ENCODE measurements at places on chromosomes 4 and X.
A peak's percentile ranks its signal among the peaks of the same experiment; 100 is the strongest.

- DNase-seq: no peak
Observed at GRCh38 chr4:92387459-92388069, 83.8 kb downstream of the GRID2 start.

DNA sequence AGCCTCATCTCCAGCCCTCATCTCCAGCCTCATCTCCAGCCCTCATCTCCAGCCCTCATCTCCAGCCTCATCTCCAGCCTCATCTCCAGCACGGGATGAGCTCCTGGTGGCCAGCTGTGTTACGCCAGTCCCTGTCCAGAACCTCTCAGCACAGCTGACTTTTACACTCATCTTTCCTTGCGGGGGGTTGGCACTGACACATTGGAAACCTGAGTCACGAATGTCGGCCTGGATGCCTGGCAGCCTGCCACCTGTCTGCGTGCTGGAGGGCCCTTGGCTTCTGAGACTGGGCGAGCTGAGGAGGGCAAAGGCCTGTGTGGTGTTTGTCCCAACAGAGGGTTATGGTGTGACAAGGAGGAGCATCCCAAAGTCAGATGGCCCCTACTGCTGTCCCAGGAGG, 66.1 kb upstream of the HGFAC start:
- DNase-seq: no peak

DNA sequence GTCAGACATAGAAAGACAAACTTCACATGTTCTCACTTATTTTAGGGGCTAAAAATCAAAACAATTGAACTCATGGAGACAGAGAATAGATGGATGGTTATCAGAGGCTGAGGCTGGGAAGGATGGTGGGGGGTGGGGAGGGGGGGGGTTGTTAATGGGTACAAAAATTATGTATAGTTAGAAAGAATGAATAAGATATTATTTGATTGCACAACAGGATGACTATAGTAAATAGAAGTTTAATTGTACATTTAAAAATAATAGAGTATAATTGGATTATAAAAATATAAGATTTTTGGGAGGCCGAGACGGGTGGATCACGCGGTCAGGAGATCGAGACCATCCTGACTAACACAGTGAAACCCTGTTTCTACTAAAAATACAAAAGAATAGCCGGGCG, 33.3 kb downstream of the CORIN start:
- no peak for DNase-seq

GRCh38 chr4:184756399-184756798, 22.5 kb upstream of the CENPU start:
- DNase-seq: no peak

DNA sequence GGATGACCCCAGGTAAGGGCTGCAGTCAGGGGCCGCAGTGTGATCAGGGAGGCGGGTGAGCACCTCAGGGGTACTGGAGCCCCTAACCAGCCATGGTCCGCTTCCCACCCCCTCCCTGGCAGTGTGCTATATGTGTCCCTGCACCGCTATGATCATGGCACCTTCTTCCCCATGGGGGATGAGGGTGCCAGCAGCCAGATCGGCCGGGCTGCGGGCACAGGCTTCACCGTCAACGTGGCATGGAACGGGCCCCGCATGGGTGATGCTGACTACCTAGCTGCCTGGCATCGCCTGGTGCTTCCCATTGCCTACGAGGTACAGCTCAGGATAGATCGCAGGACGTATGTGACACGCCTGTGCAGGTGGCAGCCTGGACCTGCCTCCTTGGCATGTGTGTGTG, 8.2 kb upstream of the ERAS start:
- no peak for DNase-seq

GRCh38 chr4:7960790-7961655, 21.4 kb upstream of the AFAP1 start:
- no peak for DNase-seq

- DNase-seq: no peak
Observed at GRCh38 chr4:144223149-144223548, 82.6 kb upstream of the GYPA start.

GRCh38 chrX:69313617-69314290, 148.5 kb upstream of the PJA1 start:
- DNase-seq: no peak

- no peak for DNase-seq
Observed at GRCh38 chrX:119696251-119696890, 3.4 kb upstream of the SEPTIN6 start.

DNA sequence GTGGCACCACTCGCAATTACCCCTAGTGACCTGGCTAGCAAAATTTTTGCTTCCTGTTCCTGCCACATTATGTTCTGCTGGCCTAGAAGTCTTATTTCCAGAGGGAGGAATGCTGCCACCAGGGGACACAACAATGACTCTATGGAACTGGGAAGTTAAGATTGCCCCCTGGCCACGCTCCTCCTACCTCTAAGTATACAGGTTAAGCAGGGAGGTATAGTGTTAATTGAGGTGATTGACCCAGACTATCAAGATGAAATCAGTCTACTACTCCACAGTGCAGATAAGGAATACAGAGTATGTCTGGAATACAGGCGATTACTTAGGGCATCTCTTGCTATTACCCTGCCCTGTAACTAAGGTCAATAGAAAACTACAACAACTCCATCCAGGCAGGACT, 48.8 kb upstream of the SMARCAD1 start:
- DNase-seq: no peak

DNA sequence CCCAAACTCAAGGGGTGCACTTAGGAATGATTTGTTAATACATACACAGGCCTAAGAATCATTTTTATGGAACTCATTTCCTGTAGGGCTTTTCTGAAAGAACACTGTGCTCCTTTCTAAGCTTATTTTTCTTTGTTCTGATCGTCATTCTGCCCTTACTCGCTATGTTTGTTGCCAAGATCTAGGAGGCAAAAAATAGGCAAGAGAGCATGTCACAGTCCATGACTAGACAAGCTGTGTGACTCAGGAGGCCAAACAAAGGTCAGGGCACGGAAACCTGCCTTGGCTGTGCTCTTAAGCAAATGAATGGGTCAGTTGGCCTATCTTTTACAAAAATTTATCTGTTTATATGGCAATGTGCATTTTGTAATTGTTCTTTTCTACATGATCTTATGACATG, 42.5 kb upstream of the C1GALT1C1 start:
- no peak for DNase-seq

GRCh38 chr4:42710329-42710728, 53.4 kb upstream of the ATP8A1 start:
- DNase-seq: no peak

GRCh38 chr4:163611784-163612445, 117.4 kb downstream of the TMA16 start:
- DNase-seq: no peak

- DNase-seq: peak; percentile 12
Observed at GRCh38 chr4:112604589-112604988, 32.1 kb downstream of the ZGRF1 start.

- no peak for DNase-seq
Observed at GRCh38 chr4:10582059-10582686, 102.4 kb downstream of the CLNK start.

DNA sequence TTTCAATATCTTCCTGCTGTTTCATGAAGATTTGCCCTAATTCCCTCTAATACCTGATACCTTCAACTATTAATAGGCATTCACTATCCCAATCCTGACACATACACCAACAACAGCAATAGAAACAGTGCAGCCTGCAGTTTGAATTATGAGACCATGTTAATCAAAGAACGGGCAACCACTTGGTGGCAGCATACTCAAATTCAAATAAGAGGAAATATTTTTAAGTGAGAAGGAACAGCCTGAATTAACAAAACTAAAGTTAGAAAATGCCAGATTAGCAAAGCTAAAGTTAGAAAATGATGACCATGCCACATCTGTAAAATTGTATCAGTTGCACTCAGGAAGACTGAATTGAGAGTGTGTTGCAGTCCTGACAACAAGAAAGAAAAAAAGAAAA, 204.9 kb downstream of the SMARCA1 start:
- no peak for DNase-seq

DNA sequence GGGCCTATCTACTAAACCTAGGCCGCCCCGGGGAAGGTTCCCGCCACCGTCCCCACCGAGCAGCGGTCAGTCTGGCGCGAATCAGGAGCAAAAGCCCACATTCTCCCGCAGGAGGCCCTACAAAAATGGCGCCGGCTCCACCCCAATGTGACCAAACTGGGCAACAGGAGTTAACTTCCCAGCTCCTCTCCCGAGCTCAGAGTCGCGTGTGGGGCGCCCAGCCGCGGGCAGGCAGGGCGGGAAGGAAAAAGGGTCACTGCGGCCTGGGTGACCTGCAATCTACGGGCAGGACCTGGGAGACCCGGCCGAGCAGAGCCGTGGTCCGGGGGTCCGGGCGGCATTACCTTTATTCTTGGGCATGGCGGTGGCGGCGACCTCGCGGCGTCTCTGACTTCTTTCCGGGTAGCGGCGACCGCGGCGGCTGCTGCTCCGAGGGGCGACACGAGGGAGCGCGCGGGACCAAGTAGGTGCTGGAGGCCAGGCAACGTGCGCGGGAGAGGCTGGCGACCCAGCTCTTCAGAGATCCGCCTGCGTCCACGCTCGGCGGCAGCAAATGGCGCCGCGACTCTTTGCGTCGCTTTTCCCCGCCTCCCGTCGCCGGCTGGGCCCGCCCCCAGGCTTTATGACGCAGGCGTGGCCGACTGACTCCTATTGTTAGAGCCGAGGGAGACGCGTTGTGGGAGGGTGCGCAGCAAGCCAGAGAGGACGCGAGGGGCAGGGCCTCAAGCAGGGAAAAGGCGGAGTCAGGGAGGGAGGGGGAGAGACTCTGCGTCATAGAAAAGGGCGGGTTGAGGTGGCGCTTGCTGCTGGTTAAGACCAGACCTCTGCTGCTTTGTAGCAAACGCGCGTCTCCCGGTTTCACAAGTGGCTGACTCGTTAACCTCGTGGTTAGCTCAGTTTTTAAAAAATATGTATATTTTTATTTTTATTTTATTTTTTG, at the start of gene EIF1AX:
Gene EIF1AX, minus strand, starts transcription at position 558 of the 940 bp plus-strand sequence. Its CDS starts 198 bp downstream, at position 360.
- peak; percentile 95 for DNase-seq

GRCh38 chr4:21327976-21328700, 620.4 kb downstream of the KCNIP4 start:
- DNase-seq: no peak

GRCh38 chr4:47209833-47210232, 178.5 kb downstream of the GABRB1 start:
- no peak for DNase-seq

GRCh38 chr4:22334155-22334554, 181.7 kb downstream of the ADGRA3 start:
- DNase-seq: no peak

All from CD4-positive, alpha-beta T cell (primary cell).